ENCODE measurements at places on chromosomes 1 and 21.

DNA sequence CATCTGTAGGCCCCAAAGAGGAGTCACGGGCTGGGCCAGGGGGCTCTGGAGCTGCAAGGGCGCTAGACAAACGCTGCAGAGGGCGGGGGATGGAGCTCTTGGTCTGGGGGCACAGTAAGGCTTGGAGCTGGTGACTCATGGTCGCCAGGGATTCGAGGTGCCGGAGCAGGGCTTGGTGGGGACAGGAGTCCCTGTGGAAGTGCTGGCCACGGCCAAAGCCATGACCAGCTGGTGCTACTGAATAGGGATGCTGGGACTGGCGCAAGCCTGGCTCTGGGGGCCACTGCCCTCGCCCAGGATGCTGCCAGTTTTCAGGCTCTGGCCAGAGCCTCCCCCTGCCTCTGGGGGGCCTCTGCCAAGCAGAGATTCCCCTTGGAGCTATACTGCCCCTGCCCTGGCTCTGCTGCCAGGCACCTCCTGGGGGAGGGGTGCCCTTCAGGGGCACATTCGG lies 25.2 kb downstream of the SPOCD1 start:
- DNase-seq: no peak

GRCh38 chr1:173017792-173018191 lies 32.9 kb downstream of the TNFSF18 start:
- no peak for DNase-seq

GRCh38 chr1:221241157-221241556 lies 361.9 kb downstream of the HLX start:
- DNase-seq: no peak

GRCh38 chr1:164838786-164839185 lies 279.8 kb downstream of the PBX1 start:
- no peak for DNase-seq

DNA sequence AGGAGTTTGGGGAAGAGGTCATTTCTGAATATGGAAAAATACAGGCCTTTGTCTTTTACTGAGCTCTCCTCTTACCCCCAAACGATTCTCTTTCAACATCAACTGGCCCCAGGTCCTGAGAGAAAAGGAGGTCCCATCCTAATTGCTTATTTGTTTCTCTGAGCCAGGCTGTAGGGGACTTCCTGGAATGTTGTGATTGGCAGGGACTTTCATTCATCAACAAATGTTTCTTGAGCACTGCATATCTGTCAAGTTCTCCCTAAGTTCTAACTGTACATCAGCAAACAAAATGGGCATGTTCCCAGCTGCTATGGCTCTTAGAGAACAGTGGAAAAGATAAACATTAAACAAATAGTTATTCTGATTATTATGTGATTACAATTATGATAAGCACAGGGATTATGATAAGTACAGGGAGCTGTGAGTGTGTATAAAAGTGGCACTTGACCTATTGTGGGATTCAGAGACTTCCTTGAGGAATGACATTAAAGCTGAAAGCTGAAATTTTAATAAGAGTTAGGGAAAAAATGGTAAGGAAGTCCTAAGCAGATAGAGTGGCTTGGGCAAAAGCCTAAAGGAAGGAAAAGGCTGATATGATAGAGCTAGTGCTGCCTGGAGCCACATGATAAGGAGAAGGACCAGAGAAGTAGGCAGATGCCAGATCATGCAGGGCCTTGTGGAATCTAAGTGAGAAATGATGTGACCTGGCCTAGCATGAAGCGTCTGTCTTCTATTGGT lies 11.6 kb downstream of the GPX7 start:
- no peak for DNase-seq

DNA sequence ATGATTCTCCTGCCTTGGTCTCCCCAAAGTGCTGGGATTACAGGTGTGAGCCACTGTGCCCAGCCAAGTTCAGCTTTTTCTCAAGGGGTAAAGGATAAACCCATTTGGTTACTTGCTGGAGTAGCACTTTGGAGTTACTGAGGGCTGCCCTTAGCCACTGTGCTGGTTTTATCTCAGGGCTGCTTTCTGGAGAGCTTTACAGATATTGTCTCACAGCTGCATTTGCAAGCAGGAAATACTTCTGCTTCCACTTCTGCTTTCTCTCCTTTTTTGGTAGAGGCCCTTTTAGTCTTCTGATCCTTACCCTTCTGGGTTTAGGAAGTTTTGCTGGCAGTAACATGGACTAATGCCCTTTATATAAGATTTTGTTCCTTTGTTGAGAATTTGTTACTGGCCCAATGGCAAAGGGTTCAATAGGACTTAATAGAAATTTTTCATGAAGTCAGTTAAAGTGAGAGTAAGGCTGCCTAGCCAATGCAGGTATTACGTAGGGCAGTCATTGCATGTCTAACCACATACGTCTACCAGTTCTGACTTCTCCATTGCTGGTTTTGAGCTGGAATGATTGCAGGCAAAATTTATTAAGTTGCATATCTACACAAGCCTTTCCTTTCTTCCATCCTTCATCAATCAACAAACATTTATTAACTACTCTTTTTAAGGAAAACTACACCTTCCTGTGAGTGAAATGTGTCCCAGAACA lies 24.4 kb downstream of the CAP1 start:
- DNase-seq: no peak

GRCh38 chr1:162964901-162965300 lies 103.9 kb upstream of the CCDC190 start:
- DNase-seq: no peak

GRCh38 chr21:29748391-29749167 lies 191.2 kb downstream of the GRIK1 start:
- DNase-seq: no peak

GRCh38 chr1:244137725-244138124 lies 86.6 kb downstream of the ZBTB18 start:
- no peak for DNase-seq

DNA sequence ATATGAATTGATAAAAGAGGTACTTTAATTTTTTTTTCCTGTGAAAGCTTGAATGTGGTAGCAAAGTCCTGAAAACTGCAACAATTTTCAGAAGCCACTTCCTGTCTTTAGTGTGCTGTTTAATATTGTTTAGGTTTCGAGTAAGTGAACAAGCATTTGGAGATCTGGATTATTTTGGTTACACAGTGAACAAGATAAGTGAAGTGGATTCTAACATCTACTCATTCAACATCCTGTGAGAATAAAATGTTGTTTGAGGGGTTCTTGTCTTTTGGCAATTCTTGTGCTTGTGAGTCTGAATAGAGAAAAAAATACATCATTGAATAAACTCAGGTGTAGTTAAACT lies 35.2 kb upstream of the PLA2G4A start:
- DNase-seq: no peak

DNA sequence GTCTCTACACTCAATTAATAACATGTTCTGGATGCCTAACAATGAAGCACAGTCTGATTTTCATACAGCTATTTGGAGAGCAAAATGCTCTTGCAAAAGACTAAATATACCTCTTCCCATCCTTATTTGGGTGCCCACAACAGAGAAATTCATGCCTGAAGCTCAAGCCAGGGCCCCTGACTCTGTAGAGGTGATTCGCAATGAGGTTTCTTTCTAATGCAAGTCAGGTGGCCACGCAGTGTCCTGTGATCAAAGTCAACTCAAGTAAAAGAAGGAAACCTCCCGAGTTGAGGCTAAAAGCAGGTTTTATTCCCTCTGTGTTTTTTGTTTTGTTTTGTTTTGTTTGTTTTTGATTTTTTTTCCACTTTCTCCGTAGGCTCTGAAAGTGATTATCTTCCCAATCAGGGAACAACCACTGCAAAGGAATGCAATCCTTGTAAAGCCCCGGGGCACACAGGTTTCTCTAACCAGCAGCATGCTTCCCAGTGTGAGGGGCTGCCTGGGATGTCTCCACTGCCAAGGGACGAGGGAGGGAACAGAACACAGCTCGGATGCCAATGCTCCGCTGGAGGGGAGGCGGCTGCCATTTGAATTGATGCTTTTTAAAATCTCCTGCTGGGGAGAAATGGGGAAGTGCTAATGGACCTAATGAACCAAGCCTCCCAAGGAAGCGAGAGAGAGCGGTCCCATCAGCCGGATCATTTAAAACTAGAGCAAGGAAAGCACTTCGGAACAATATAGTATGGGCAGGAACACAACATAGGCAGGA lies 73.8 kb upstream of the SSX2IP start:
- DNase-seq: peak; percentile 88

- no peak for DNase-seq
These were observed 64.9 kb upstream of the KRTAP19-8 start for GRCh38 chr21:31103163-31103562.

All from ELF-1 (cell line).